ENCODE measurements at places on chromosomes 1 and 21.
A peak's percentile ranks its signal among the peaks of the same experiment; 100 is the strongest.

GRCh38 chr1:221458447-221459156 is 283.3 kb downstream of the DUSP10 start:
- H3K4me1 ChIP-seq: no peaks in the 10 kb centered on the region
- no peak overlapping the region for H3K27ac ChIP-seq
- H3K27me3 ChIP-seq: peaks cover 29% of the 10 kb centered on the region
- H3K36me3 ChIP-seq: no peaks in the 10 kb centered on the region

DNA sequence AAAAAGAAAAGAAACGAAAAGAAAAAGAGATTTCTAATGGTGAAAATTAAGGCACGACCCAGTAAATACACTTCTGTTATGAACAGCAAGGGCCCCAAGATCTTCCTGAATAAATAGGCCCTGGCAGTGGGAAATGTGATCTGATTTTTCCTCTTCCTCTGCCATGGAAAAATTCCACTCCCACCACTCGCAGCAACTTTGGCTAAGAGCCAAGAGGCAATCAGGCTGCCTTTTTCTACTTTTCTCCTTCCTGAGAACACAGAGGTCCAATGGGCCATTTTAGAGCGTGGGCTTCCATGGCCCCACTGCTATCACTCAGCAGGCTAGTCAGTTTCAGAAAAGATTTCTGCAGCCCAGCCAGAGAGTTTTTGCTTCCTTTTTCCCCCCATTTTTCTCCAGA is 33.7 kb upstream of the AK4 start:
- H3K27ac ChIP-seq: no peak overlapping the region
- H3K36me3 ChIP-seq: no peaks in the 10 kb centered on the region
- H3K4me3 ChIP-seq: no peak overlapping the region
- no peaks in the 10 kb centered on the region for H3K4me1 ChIP-seq
- DNase-seq: no peak

GRCh38 chr1:201543871-201544642 is 5.1 kb downstream of the NAV1 start:
- H3K27ac ChIP-seq: no peak overlapping the region
- peaks cover 33% of the 10 kb centered on the region for H3K27me3 ChIP-seq
- no peak for DNase-seq
- H3K36me3 ChIP-seq: no peaks in the 10 kb centered on the region
- no peak overlapping the region for H3K4me3 ChIP-seq

- no peak overlapping the region for H3K4me3 ChIP-seq
- no peaks in the 10 kb centered on the region for H3K27me3 ChIP-seq
- H3K36me3 ChIP-seq: peaks cover 28% of the 10 kb centered on the region
- peaks cover 2% of the 10 kb centered on the region for H3K4me1 ChIP-seq
- no peak overlapping the region for H3K27ac ChIP-seq
- DNase-seq: no peak
Observed at GRCh38 chr1:61930116-61930645, 187.9 kb downstream of the PATJ start.

DNA sequence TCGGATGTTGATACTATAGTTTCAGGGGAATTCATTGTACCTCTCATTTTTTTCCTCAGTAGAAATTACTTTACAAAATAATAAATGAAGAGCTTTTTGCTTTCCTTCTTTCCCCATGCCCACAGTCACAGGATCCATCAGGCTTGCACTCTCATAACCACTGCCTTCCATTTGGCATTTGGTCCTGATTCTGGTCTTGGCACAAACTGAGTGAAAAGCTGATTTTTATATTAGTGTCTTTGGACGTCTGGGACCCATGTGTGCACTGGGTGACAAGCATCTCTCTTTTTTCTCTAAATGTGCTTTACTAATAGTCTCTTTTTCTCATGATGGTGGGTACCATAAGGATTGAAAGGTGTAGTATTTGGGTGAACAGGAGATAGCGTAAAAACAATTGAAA is 2.8 kb downstream of the ELAVL4 start:
- H3K4me1 ChIP-seq: peaks cover 18% of the 10 kb centered on the region
- no peaks in the 10 kb centered on the region for H3K36me3 ChIP-seq
- peaks cover 60% of the 10 kb centered on the region for H3K27me3 ChIP-seq
- no peak for DNase-seq
- H3K4me3 ChIP-seq: no peak overlapping the region

GRCh38 chr21:41439248-41439647 is 13.2 kb downstream of the MX1 start:
- peaks cover 5% of the 10 kb centered on the region for H3K4me1 ChIP-seq
- H3K27ac ChIP-seq: peak overlapping the region; percentile 7
- DNase-seq: no peak
- H3K36me3 ChIP-seq: peaks cover 94% of the 10 kb centered on the region
- no peak overlapping the region for H3K4me3 ChIP-seq
- H3K27me3 ChIP-seq: no peaks in the 10 kb centered on the region

DNA sequence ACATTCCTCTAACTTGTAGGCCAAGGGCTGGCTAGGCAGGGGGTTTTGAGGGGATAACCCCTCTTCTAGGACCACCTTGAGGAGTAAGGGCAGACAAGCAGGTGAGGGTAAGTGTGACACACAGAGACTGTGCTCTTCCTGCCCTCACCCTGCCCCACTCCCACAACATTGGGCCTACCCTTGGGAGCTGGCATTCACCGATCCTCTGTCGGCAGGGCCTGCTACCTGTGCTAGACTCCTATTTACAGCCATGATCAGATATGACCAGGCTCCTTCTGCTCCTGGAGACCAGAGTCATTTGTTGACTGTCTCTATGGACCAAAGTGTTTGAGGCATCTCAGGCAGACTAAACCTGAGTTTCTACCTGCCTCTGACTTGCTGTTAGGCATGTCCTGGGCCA is 68.3 kb downstream of the SYF2 start:
- H3K4me3 ChIP-seq: no peak overlapping the region
- H3K4me1 ChIP-seq: no peaks in the 10 kb centered on the region
- H3K27me3 ChIP-seq: no peaks in the 10 kb centered on the region
- DNase-seq: no peak

DNA sequence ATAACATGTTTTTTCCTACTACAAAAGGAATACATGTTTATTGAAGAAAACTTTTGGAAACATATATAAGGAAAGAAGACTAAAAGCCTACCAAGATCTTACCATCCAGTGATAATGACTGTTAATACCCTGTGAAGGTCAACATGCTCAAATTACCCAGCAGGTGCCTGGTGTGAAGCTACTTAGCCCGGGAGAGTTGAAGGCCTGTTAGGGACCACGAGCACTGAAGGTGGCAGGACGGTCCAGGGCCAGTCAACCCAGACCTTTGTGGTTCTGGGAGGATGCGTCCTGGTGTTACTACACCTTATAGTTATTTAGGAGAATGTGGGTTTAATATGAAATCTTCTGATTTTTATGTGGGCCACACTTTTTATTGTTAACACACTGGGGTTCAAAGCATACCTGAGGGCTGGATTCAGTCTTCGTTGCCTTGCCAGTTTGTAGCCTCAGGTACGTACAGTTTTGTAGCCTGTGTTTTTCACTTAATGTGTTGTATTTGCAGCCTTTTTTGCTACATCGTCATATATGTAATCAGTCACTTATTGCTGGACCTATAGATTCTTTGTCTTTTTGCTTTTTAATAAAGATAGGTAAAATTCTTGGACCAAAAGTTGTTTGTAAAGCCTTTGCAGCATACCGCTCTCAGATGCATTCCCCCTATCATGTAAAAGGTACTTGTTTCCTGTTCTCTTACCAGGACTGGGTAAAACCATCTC is 9.8 kb downstream of the ITSN1 start:
- H3K4me1 ChIP-seq: no peaks in the 10 kb centered on the region
- no peak overlapping the region for H3K27ac ChIP-seq
- H3K4me3 ChIP-seq: no peak overlapping the region
- H3K36me3 ChIP-seq: no peaks in the 10 kb centered on the region
- no peak for DNase-seq

DNA sequence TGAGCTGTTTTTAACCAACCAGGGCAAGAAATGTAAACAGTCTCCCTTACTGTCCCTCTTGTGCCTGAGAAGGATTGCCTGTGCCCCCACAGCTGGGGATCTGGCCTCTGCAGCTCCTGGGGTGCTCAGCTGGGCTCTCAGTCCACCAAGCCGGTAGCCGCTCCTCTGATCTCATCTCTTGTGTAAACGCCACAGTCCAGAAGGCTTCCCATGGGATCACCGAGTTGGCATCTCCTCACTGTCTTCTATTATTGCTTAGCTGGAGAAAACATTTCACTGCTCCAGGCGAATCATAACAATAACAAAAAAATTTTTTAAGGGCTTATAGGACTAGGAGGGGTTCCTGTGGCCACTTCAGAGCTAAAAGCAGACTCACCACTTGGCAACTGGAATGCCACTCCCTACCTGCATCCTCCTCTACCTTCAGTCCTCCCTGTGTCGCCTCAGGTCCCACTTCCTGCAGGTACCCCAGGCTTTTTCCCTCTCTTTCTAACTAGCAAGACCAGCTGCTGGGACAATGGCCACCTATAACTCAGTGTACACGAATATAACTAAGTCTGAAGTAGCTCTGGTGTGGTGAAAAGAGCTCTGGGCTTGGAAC is 75.8 kb downstream of the ATP1A1 start:
- no peak overlapping the region for H3K27ac ChIP-seq
- DNase-seq: no peak
- H3K4me3 ChIP-seq: no peak overlapping the region
- H3K27me3 ChIP-seq: no peaks in the 10 kb centered on the region
- H3K4me1 ChIP-seq: no peaks in the 10 kb centered on the region
- H3K36me3 ChIP-seq: no peaks in the 10 kb centered on the region

GRCh38 chr1:67433837-67434236 is 3.6 kb upstream of the SERBP1 start:
- no peak for DNase-seq
- H3K4me3 ChIP-seq: no peak overlapping the region
- H3K27ac ChIP-seq: no peak overlapping the region

- no peaks in the 10 kb centered on the region for H3K36me3 ChIP-seq
- DNase-seq: no peak
- H3K4me1 ChIP-seq: no peaks in the 10 kb centered on the region
Observed at GRCh38 chr1:188154761-188155160, 1326.0 kb downstream of the PLA2G4A start.

- H3K4me3 ChIP-seq: no peak overlapping the region
- no peaks in the 10 kb centered on the region for H3K36me3 ChIP-seq
- no peak overlapping the region for H3K27ac ChIP-seq
- H3K27me3 ChIP-seq: peaks cover 7% of the 10 kb centered on the region
- H3K4me1 ChIP-seq: no peaks in the 10 kb centered on the region
Observed at GRCh38 chr1:157925419-157926166, 67.9 kb upstream of the KIRREL1 start.

DNA sequence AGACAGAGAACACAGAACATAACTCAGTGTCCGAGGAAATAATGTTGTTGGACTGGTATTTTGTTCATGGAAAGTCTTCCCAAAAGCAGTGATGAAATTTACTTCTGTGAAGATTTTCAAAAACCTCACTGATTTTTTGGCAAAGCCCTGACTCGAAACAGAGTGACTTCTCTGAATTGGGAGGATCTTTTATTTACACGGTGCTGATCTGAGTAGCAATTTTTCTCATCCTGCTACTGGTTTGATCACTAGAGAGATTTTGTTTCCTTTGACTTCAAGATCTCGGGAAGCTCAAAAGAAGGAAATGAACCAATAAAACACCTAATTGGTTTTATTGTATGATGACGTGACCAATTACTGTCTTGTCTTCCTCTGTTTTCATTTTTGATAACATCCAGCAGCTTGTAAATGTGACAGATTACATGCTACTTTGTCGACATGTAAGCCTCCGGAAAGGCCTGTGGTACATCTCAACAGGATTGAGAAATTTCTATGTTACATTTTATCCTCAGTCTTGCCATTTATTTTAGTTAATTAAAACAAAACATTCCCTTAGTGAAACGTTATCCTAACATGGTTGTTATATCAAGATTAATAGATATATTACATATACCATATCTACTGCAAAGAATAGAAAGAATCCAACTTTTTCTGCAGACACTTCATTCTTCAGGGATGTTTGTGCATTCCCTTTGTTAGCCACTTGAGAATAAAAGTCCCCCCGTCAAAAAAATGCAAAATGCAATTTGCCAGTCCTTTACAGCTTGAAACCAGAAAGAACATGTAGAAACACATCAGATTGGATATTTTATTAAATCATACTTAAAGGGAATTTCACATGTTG is 42.8 kb upstream of the IFI44L start:
- DNase-seq: no peak
- no peak overlapping the region for H3K27ac ChIP-seq
- no peaks in the 10 kb centered on the region for H3K27me3 ChIP-seq
- H3K4me1 ChIP-seq: no peaks in the 10 kb centered on the region
- no peaks in the 10 kb centered on the region for H3K36me3 ChIP-seq

GRCh38 chr1:43292216-43292615 is 6.8 kb upstream of the C1orf210 start:
- H3K27ac ChIP-seq: no peak overlapping the region
- no peak overlapping the region for H3K4me3 ChIP-seq
- H3K4me1 ChIP-seq: peaks cover 22% of the 10 kb centered on the region
- H3K36me3 ChIP-seq: no peaks in the 10 kb centered on the region
- no peaks in the 10 kb centered on the region for H3K27me3 ChIP-seq

DNA sequence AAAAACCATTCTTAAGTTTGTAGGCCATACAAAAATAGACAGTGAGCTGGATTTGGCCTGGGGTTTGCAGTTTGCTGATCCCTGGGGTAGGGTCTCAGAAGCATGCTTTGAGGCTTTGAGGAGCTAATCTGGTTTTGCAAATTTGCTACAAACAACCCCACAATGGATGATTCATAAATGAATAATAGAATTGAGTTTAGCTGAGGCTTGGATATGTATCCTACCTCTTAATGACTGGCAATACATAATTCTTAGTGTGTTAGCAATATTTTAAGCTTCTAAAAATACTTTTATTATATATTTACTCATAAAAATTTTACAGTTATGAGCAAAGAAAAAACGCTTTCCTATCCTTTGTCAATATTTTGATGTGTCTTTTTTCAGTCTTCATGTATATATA is 50.6 kb downstream of the ROR1 start:
- H3K4me1 ChIP-seq: no peaks in the 10 kb centered on the region
- no peaks in the 10 kb centered on the region for H3K36me3 ChIP-seq
- H3K27ac ChIP-seq: no peak overlapping the region
- no peak for DNase-seq
- H3K4me3 ChIP-seq: no peak overlapping the region
- peaks cover 23% of the 10 kb centered on the region for H3K27me3 ChIP-seq

GRCh38 chr1:230594214-230594773 is 48.0 kb upstream of the COG2 start:
- H3K27me3 ChIP-seq: peaks cover 47% of the 10 kb centered on the region
- H3K36me3 ChIP-seq: no peaks in the 10 kb centered on the region
- H3K27ac ChIP-seq: no peak overlapping the region
- H3K4me3 ChIP-seq: no peak overlapping the region

Measured in activated T-cell treated with anti-CD3 and anti-CD28 coated beads, Interleukin-2, amount 50 U/mL, for 24 hours (primary cell).